M059J (cell line): ENCODE measurements at places on chromosomes 16 and 17. TPM values are rescaled to one million over a fixed set of nuclear protein-coding genes. Genes with fewer than 3 reads are reported as not detected.

- DNase-seq = no peak
Observed at GRCh38 chr17:16438173-16438556, 22.8 kb downstream of the TRPV2 start.

GRCh38 chr17:31537565-31538011, 146.1 kb downstream of the RAB11FIP4 start:
- DNase-seq = peak; percentile 59

The NAGPA gene
- 19.0 and 28.6 TPM in 2 replicates for total RNA-seq

- DNase-seq = no peak
Observed at GRCh38 chr17:8574687-8575086, 55.8 kb downstream of the MYH10 start.

- no peak for DNase-seq
Observed at GRCh38 chr17:38326996-38327792, 16.6 kb downstream of the GPR179 start.

GRCh38 chr16:69465881-69466280, 41.5 kb downstream of the CYB5B start:
- peak; percentile 11 for DNase-seq

DNA sequence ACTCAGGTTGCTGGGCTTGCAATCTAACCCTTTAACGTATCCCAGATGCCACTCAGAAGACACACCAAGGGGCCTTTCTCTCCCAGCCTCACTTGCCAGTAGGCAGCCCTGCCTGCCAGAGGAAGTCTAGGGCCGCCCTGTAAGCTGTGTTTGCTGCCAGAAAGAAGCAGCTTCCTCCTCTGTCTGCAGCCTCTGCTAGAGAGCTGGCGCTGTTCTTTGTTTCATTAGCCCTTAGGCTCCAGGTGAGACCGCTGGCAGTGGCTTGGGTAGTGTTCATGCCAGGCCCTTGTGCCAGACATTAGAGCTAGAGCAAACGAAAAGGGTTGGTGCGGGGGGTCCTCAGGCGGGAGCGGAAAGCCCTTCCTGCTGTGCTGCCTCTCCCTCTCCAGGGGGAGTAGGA, 8.9 kb downstream of the CTRL start:
- DNase-seq = no peak

DNA sequence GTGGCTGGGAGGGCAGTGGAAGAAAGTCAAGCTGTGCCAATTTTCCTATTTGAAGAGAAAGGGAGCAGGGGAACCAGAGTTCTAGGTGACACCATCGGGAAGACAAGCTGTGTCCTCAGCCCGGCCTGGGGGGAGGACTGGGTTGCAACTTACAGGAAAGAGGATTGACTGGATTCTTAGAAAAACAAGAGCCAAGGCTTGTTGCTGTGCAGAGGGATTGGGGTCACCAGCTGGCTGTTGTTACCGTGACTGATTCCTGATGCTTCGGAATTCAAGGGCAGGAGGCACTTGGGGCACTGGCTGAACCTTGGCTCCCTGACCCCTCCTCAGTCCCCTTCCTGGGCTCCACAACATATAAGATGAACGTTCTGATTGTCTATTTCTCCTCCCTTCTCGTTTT, 16.8 kb upstream of the MMP2 start:
- no peak for DNase-seq

GRCh38 chr17:80365001-80365965, 49.7 kb upstream of the ENDOV start:
- no peak for DNase-seq

- DNase-seq = no peak
Observed at GRCh38 chr17:43574348-43574747, 28.2 kb upstream of the ETV4 start.

The CDH11 gene
- 90.8 and 139 TPM in 2 replicates for total RNA-seq

DNA sequence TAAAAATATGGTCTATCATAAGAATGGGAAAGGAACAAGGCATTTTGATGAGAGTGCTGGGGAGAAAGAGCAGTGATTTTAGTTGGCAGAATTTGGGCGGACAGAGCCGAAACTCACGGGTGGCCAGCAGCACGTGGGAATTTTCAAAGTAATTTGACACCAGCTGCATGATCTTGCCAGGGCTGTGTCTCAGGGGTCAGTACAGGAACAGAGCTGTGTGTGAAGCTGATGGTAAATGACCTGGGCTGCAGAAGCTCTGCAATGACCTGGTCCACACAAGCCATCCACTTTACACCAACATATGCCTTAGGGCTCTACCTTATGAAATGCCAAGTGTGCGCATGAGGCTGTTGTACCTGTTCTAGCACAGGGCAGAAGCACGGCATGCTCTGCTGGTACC, 112.0 kb downstream of the ZFHX3 start:
- DNase-seq = no peak

- no peak for DNase-seq
Observed at GRCh38 chr17:36498560-36499300, 12.2 kb downstream of the ZNHIT3 start.

The LRRC75A gene
- total RNA-seq = 1.1 and 1.6 TPM in 2 replicates

DNA sequence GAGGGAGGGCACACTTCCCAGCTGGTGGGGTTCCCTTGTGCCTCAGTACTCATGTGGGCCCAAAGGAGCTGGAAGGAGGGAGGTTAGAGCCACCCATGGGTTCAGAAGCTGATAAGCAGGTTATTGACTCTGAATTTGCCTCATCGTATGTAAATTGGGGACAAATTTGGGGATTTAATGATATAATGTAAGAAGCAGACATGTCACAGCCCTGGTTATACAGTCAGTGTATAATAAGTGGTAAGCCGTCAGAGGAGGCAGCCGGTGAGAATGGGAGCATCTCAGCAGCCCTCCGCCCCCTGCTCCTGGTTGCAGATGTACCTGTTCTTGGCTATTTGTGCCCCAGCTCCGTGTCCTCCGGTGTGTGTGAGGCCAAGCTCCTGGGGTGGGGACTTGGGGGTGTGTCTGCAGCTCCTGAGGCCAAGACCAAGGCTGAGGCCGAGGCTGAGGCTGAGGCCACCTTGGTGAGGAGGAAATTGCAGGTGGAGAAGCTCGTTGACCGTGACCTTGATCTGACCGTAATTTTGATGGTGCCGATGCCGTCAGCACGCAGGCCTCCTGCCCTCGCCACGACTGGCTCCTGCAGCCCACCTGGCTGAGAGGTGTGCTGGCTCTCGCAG, 288.1 kb downstream of the SEC14L1 start:
- DNase-seq = no peak

DNA sequence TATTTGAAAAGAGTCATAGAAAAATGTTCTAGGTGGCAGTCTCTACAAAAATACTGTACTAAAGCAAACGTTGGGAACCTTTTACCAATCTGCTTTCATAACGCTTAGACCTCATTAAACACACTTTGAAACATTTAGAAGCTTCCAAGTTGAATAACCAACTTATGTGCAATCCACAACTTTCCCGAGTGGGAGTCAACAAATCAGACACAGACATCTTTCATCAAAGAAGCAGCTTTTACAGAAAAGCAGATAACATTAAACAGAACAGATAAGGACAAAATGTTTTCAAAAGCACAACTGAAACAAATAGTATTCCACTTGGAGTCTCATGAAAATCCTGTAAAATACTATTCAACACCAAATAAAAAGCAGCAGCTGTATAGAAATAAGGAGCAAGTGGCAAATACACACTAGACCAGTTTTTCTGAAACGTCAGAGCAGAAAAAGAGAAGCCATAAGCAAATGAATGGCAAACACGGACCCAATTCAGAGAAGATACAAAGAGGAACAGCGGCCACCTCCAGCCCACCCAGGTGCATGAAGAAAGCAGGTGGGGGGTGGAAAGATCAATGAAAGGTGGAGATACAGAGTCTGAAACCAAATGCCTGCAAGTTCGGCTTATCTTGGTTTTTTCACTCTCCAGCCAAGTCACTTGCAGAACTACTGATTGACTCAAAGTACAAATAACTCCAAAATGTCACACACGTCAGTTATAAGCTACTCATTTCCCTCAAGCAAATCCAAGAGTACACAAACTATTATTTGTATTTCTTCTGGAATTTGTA, 18.4 kb upstream of the FBF1 start:
- no peak for DNase-seq

The ITGAD gene
- total RNA-seq = 0.05 TPM in 1 of 2 replicates, not detected in the other
